ENCODE measurements at places on chromosomes 7 and 10. TPM values are rescaled to one million over a fixed set of nuclear protein-coding genes. Genes with fewer than 3 reads are reported as not detected.

OR2A5 gene
- total RNA-seq, result not detected

CEP41 gene
- 6.3 TPM for total RNA-seq

RARRES2 gene
- not detected for total RNA-seq

CEP55 gene
- total RNA-seq, result 92.2 TPM

RGR gene
- not detected for total RNA-seq

ARID5B gene
- 17.0 TPM for total RNA-seq

RAB18 gene
- 42.1 TPM for total RNA-seq

HHEX gene
- 50.5 TPM for total RNA-seq

TET1 gene
- total RNA-seq, result 0.21 TPM

ANKRD2 gene
- 0.78 TPM for total RNA-seq

PIP gene
- total RNA-seq, result not detected

MOGAT3 gene
- total RNA-seq, result not detected

C1GALT1 gene
- 28.8 TPM for total RNA-seq

EBLN1 gene
- total RNA-seq, result not detected

MET gene
- 80.8 TPM for total RNA-seq

CRPPA gene
- 0.86 TPM for total RNA-seq

KLF6 gene
- total RNA-seq, result 142 TPM

HECW1 gene
- not detected for total RNA-seq

HOXA7 gene
- total RNA-seq, result 0.13 TPM

TRIM50 gene
- total RNA-seq, result not detected

PDE6C gene
- not detected for total RNA-seq

Data from pulmonary artery endothelial cell (primary cell).